T-helper 1 cell (primary cell): ENCODE measurements at places on chromosomes 7 and 10.

- DNase-seq, result no peak
Observed at GRCh38 chr10:79179957-79180309, 111.2 kb downstream of the ZMIZ1 start.

DNA sequence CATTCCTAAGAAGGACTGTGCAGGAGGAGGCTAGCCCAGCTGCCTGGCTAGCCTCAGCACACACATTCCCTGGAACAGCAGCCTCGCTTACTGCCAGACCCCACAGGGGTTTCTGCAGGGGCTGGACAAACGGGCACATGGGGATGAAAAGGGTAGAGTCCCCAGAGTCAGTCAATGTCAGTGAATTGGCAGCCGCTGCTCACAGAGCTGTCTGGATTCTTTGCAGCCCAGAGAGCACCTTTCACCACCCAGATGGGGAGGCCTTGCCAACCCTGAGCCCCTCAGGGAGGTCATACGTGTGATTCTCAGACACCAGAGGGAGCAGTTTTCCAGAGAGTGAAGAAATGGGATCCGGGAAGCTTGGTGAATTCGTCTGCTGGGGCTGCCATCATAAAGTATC is 143.3 kb downstream of the KCNMA1 start:
- DNase-seq, result no peak

- DNase-seq, result no peak
Observed at GRCh38 chr10:61609701-61610100, 53.0 kb upstream of the CABCOCO1 start.

- no peak for DNase-seq
Observed at GRCh38 chr7:46637793-46638735, 717.0 kb upstream of the IGFBP3 start.
